GM18507 (cell line): ENCODE measurements at places on chromosomes 7 and 10.

GRCh38 chr10:128861018-128861901, 605.8 kb upstream of the MGMT start:
- no peak for DNase-seq

DNA sequence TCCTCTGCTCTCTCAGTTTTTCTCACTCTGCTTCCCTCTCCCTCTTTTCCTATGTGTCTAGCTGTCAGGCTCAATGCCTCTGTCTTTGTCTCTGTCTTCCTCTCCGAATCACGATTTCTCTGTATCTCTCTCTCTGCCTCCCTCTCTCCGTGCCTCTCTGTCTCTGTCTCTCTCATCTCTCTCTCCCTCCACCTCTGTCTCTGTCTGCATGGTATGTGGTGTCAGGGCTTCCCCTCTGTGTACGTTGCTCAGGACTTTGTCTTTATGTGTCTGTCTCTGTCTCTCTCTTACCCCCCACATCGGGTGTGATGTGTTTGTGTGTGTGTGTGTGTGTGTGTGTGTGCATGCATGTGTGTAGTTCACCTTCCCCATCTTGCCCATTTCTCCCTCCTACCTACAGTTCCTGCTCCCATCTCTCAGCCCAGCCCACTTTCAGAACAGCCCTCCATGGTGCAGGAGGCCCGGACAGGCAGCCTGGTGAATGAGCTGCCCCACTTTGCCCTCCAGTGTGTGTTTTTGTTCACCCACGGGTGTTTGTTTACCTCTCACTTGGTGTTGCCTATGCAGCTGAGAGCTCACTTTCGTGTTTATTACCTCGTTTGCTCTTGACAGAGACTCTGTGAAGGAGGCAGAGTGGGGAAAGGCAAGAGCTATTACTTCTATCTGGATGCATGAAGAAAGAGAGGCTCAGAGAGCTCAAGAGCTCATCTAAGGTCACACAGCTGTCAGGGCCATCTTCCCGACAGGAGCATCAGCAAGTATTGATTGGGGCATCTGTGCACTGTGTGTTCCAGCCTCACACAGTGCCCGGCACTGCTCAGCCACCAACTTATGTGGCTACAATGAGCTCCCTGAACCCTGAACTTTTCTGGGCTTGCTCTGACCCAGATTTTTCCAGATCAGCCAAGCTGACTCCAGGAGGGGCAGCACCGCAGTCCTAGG, 163.5 kb upstream of the ZMIZ1 start:
- no peak for DNase-seq

DNA sequence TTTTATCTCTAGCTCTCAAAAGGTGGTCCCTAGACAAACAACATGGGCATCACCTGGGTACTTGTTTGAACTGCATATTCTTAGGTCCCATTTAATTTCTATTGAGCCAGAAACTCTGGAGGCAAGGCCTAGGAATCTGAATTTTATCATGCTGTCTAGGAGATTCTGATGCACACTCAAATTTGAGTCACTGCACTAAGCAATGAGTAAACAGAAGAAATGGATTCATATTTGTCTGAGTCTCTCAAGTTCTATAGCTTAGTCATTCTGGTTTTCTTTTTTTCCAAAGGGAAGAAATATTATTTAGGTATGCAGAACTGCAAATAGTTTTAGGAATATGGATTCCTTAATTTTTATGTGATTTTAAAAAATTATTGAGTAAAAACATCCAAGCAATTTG, 185.5 kb downstream of the SEMA3A start:
- DNase-seq: no peak

DNA sequence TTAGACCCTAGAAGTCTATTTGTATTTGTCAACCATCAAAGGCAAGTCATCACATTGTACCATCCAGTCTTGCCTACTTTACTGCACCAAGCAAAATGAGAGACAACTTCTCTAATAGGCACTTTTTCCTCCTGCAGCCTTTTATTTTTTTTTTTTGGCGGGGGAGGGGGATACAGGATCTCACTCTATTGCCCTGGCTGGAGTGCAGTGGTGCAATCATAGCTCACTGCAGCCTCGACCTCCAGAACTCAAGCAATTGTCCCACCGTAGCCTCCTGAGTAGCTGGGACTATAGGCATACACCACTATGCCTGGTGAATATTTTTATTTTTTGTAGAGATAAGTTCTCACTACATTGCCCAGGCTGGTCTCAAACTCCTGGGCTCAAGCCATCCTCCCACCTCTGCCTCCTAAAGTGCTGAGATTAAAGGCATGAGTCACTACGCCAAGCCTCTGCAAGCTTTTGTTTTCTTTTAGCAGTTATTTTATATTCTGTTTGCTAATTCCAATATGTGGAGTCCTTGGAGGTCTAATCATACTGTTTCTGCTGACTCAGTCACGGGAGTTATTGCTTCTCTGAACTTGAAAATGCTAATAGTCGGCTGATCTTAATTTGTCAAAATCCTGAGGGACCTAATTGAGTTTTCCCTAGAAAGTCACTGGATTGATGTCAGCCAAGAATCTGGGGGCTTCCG, 14.2 kb downstream of the KPNA7 start:
- no peak for DNase-seq

DNA sequence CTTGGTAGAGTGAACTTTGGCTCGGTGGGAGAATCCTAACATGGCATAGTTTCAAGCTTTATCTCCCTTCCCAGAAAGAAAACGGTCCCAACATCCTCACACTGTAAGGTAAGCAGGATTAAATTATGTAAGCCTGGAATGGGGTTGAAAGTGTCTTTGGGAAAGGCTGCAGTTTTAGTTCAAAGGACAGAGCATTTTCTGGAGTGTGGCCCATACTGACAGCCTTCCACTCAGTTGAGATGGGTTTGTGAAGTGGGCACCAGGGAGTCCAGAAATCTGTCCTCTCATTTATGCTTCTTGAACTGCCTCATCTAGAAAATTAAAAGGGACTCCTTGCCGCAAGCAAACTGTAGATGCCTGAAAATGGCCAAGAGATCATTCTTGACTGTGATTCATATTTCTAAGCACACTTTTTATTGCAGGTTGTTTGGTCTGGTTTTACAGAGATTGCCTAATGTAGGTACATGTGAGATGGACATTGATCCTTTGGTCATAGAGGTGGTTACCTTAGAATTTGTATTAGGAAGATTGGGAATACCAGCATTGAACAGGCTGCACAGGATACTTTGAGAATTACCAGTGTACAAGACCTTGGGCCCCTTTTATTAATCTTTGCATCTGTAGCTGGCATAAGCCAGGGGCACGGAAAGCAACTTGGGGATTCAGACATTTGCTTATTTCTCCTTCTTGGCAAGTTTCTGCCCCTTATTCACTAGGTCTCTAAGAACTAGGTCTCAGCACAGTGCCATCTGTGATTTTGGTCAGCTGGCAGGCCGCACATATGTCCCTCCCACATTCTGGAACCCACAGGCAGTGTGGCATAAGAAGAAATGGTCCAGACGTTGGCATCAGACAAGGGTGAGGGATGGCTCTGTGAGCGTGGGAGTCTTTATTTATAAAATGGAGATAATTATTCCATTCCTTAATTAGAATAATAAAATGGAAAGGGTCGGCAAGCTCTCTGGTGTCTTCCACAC, 125.9 kb downstream of the GLCCI1 start:
- no peak for DNase-seq

DNA sequence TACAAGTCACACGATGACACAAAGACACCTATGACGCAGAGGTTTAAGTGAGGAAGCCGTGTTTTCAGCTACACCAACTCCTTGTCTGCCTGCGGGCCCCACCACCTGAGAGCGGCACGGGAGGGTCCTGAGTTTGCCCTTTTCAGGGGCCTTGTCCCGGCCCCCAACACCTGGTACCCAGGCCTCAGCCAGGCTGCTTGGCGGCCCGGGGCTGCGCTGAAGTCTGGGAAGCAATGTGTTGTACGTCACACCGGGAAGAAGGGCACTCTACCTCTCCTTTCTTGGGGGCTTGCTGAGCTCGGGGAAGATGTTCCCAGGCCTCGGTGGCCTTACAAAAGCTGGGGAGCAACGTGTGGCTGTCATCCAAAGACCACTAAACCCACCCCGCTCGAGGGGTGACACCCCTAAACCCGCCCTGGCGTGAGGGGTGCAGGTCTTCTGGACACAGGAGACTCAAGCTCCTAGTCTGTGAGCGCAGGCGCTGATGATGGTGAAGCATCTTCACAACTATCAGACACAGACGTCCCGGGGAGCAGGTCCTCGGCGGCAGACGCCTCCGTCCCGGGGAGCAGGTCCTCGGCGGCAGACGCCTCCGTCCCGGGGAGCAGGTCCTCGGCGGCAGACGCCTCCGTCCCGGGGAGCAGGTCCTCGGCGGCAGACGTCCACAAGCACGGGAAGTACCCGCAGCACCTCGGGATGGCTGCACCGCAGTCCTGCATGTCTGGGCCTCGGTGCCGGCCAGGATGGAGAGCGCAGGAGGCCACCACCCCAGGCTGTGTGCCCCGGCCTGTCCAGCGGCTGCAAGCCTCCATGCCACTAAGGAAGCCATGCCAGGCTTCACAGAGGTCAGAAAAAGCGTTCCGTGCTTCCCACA, 15.4 kb downstream of the CFAP46 start:
- no peak for DNase-seq

DNA sequence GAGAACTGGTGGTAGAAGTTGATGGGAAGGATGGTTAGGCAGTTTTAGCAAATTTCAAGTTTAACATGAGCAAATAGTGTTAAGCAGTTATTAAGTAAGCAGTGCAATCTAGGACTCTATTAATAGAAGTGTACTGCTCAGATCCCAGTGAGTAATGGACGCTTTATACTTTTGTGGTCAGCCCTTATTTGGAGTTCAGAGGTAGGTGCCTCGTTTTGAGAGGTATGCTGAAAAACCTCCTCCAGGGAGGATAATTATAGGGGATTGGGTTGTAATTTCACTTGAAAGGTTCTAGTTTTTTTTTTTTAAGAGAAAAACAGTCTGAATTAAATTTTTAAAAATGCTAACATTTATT, 33.5 kb upstream of the CCDC7 start:
- no peak for DNase-seq

- peak; percentile 65 for DNase-seq
Observed at GRCh38 chr7:128841921-128842673, 11.9 kb downstream of the FLNC start.

GRCh38 chr10:102712089-102712488, 2.1 kb downstream of the ARL3 start:
- DNase-seq: no peak

GRCh38 chr10:34166354-34166753, 648.7 kb downstream of the PARD3 start:
- no peak for DNase-seq

- DNase-seq: no peak
Observed at GRCh38 chr7:1693991-1694524, 24.0 kb downstream of the ELFN1 start.

DNA sequence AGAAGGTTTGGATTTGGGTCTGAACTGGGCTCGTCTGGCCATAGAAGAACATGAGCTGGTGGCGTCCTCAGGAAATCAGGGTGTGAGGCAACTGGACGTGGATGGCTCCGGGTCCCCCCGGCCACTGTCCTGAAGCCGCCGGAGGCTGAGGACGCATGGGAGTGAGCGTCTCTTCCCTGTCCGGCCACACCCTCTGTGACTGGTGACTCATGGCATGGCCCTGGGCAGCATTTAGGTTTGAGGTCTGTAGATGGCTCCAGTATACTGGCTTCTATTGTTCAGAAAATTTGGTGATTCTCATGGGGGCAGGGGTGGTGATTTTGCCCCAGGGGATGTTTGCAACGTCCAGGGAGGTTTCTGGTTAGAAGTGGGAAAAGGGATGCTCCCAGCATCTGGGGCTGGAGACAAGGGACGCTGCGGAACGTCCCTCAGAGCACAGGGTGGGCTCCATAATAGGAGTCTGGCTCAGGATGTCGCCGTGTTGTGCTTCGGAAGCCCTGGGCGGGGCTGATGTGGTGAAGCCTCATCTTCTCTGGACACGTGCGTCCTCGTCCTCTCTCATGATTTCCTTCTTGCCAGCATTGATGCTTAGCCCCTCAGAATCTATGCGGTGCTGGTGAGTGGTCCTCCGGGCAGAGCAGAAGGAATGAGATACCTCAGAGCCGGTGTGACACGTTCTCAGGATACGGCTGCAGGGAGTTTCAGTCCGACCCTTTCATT, 49.9 kb downstream of the PITRM1 start:
- DNase-seq: no peak

GRCh38 chr7:24786306-24786705, 29.0 kb upstream of the GSDME start:
- no peak for DNase-seq

- no peak for DNase-seq
Observed at GRCh38 chr10:129755158-129755591, 208.9 kb downstream of the EBF3 start.

DNA sequence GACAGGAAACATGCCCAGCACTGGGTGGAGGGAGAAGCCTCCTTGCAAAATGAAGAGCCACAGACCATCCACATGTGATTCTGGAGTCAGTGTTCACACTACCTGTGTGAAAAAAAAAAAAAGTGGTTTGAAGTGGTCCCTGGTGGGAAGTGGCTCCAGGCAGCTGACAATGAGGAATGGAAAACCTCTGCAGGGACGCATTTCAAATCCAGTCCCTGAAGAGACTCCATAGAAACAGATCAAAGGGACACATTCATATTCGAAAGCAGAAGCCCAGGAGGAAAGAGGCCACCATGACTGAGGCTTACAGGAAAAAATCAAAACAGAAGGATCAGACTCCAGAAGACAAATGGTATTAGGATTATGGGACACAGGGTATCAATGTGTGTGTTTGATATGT, 11.5 kb upstream of the TCERG1L start:
- no peak for DNase-seq

DNA sequence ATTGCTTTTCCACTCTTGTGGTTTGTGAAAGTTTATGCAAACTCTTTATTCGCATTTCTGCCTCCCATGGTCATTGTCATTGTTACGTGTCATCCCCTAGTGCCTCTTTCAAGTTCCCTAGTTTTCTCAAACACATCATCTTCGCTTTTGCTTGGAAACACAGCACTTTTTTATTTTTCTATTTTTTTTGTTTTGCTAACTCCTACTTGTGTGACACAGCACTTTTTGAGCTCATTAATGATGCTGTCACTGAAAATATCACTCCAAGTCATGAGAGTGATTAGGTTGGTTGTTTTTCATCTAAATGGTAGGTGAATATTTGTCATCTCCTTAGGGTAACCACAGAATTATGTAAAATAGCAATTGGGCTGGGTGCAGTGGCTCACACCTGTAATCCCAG, 8.5 kb upstream of the STX1A start:
- no peak for DNase-seq

GRCh38 chr7:158023681-158024350, 563.8 kb downstream of the PTPRN2 start:
- DNase-seq: no peak

- DNase-seq: no peak
Observed at GRCh38 chr7:157889480-157889879, 552.7 kb downstream of the DNAJB6 start.

DNA sequence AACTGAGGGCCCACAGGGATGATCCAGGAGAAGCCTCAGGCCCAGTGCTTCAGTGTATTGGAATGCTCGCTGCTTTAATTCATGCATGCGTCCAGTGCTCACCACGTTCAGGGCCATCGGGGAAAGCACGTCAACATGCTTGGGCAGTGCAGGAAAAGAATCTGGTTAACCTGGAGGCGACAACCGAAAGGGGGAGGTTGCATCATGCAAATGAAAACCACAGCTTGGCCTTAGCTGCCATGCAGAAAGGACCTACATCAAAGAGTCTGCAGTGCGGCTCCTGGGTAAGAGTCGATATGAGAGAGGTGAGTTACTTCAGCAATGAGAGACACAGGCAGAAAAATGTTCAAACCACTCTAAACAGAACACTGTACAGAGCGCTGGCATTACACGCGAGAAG, 440.1 kb downstream of the KCNMA1 start:
- DNase-seq: no peak

GRCh38 chr7:68518060-68518459, 1080.2 kb upstream of the AUTS2 start:
- DNase-seq: no peak
